HepG2 (cell line): ENCODE measurements at places on chromosomes 13 and 19. TPM values are rescaled to one million over a fixed set of nuclear protein-coding genes. Genes with fewer than 3 reads are reported as not detected.
A peak's percentile ranks its signal among the peaks of the same experiment; 100 is the strongest.

Gene TEX101
- not detected in 2 replicates for total RNA-seq

Gene USF2
- total RNA-seq = 44.8 and 54.9 TPM in 2 replicates

Gene SHC2
- 4.8 and 9.0 TPM in 2 replicates for total RNA-seq

Gene PTH2
- total RNA-seq = not detected in 2 replicates

Gene MIR17HG
- total RNA-seq = 0.73 and 12.3 TPM in 2 replicates

Gene KIR3DL1
- total RNA-seq = not detected in 2 replicates

Gene TUBA3C
- not detected in 2 replicates for total RNA-seq

DNA sequence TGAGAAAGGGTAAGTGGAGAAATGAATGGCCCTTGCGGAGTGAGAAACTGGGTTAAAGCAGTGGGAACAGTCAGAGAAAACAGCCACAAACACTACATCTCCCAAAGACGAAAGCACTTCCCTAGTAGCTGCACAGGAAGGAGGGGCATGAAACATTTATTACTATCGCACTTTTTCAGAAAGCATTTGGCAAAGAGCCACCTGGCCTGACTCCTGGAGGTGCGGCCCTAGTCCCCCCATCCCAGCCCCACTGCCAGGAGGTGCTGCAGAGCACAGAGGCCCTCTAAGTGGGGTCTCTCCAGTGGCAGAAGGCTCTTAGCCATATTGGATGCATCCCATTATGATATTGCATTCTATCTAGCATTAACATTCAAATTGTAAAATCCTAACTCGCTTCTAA lies 55.8 kb downstream of the MTMR6 start:
- H3K36me3 ChIP-seq = no peaks in the 10 kb centered on the region
- no peak overlapping the region for H3K27ac ChIP-seq
- H3K4me3 ChIP-seq = no peak overlapping the region
- no peaks in the 10 kb centered on the region for H3K4me1 ChIP-seq

DNA sequence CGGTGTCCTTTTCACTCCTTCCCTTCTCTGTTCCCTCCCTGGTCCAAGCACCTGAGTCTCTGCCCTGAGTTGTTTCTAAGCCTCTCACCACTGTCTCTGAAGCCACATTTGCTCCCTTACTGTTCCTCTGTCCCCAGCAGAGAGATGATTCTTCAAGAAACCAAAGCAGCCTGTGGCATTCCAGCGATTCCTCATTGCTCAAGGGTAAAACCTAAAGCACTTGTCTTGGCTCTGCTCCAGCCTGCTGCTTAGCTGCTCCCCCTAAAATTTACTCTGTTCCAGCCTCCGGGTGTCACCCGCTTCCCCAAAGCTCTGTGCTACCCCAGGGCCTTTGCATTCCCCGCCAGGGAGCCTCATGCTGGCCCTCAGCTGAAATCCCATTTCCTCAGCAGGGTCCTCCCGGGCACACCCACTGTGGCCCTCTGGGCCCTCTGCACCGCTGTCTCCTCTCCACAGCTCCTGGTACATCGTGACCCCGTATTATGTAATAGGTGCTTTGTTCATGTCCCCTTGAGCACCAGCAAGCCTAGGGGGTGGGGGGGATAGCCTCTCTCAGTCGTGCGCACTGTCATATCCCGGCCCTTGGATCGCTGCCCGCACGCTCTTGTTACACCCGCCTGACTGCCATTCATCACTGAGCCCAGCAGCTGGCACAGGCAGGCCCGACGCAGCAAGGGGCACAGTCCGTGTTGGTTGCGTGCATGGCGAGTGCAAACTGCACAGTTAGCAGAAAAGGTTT lies 15.8 kb downstream of the TECR start:
- H3K27me3 ChIP-seq = no peaks in the 10 kb centered on the region; the same call in 1 of the 2 replicates
- no peak for DNase-seq
- peaks cover 2% of the 10 kb centered on the region; the same call in 1 of the 2 replicates for H3K36me3 ChIP-seq
- no peak overlapping the region for H3K27ac ChIP-seq

- H3K4me1 ChIP-seq = peaks cover 13% of the 10 kb centered on the region
- no peaks in the 10 kb centered on the region for H3K36me3 ChIP-seq
- H3K27ac ChIP-seq = no peak overlapping the region
Measured at GRCh38 chr13:27979765-27980279, 8.7 kb downstream of the URAD start.

DNA sequence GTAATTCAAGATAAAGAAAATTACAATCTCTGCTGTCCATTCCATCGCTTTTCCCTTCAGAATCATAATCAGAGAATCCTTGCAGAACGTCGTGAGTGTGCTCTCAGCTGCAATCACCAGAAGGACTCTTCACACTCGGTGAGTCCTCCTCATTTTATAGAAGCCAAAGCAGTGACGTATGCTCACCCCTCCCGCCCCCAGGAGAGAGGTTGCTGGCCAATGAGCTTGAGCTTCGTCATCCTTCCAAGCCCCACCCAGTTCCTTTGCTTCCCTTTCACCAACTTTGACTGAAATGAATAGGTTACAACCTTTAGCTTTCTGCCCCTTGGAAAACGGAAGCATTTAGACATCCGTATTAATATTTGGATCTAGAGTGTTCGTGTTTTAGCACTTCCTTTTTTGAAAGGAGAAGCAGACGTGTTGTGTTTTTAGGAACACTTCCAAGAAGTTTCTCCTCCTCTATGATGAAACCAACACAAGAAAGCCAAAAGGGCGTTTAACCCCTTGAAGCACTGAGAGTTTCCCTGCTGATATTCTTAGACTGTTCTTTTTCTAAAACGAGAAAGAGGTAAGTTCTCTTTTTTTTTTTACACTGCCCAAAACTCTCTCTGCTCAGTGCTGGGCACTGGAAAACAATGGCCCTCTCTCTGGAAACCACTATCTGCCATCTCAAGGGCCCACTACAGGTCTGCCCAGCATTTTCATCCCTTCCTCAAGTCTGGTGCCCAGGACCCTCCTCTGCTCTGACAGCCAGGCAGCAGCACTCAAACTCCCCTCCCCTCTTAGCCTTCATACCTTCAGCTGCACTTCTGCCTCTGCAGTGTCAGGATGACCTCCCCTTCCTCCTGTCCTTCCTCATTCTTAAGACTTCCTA lies 44.3 kb upstream of the CEACAM21 start:
- H3K36me3 ChIP-seq = no peaks in the 10 kb centered on the region
- H3K27me3 ChIP-seq = peaks cover 20% of the 10 kb centered on the region; the same call in 2 of the 3 replicates
- no peaks in the 10 kb centered on the region for H3K4me1 ChIP-seq
- H3K4me3 ChIP-seq = no peak overlapping the region
- H3K27ac ChIP-seq = no peak overlapping the region
- DNase-seq = no peak

GRCh38 chr19:18225702-18226468 lies at the start of gene PDE4C:
PDE4C (minus strand) TSS chr19:18226438; CDS start chr19:18226415, 23 bp downstream.
- H3K27me3 ChIP-seq = no peaks in the 10 kb centered on the region; the same call in 1 of the 2 replicates
- H3K4me3 ChIP-seq = peak within 1 kb of the TSS; percentile 56

- peaks cover 54% of the 10 kb centered on the region for H3K36me3 ChIP-seq
- peak overlapping the region; percentile 99 for H3K27ac ChIP-seq
- peak overlapping the region; percentile 99 for H3K4me3 ChIP-seq
- H3K4me1 ChIP-seq = peaks cover 31% of the 10 kb centered on the region
- no peaks in the 10 kb centered on the region for H3K27me3 ChIP-seq
Measured at GRCh38 chr19:49878744-49879070, 1.2 kb downstream of the TBC1D17 start.

GRCh38 chr13:85074543-85075313 lies 724.5 kb downstream of the SLITRK6 start:
- H3K27me3 ChIP-seq = no peaks in the 10 kb centered on the region
- no peak overlapping the region for H3K4me3 ChIP-seq
- DNase-seq = no peak
- H3K27ac ChIP-seq = no peak overlapping the region
- H3K4me1 ChIP-seq = no peaks in the 10 kb centered on the region

- no peak overlapping the region for H3K4me3 ChIP-seq
- no peak for DNase-seq
- no peak overlapping the region for H3K27ac ChIP-seq
- H3K27me3 ChIP-seq = no peaks in the 10 kb centered on the region
Measured at GRCh38 chr13:26599860-26600259, 42.4 kb downstream of the WASF3 start.

GRCh38 chr19:45542234-45542668 lies 35.0 kb downstream of the VASP start:
- peaks cover 21% of the 10 kb centered on the region for H3K4me1 ChIP-seq
- H3K27ac ChIP-seq = no peak overlapping the region
- DNase-seq = peak; percentile 63
- no peaks in the 10 kb centered on the region for H3K36me3 ChIP-seq
- no peaks in the 10 kb centered on the region for H3K27me3 ChIP-seq

GRCh38 chr13:110455444-110455843 lies 106.1 kb downstream of the RAB20 start:
- no peak overlapping the region for H3K4me3 ChIP-seq
- no peaks in the 10 kb centered on the region for H3K36me3 ChIP-seq
- peaks cover 36% of the 10 kb centered on the region; the same call in 2 of the 3 replicates for H3K27me3 ChIP-seq
- H3K4me1 ChIP-seq = peaks cover 41% of the 10 kb centered on the region
- H3K27ac ChIP-seq = no peak overlapping the region

DNA sequence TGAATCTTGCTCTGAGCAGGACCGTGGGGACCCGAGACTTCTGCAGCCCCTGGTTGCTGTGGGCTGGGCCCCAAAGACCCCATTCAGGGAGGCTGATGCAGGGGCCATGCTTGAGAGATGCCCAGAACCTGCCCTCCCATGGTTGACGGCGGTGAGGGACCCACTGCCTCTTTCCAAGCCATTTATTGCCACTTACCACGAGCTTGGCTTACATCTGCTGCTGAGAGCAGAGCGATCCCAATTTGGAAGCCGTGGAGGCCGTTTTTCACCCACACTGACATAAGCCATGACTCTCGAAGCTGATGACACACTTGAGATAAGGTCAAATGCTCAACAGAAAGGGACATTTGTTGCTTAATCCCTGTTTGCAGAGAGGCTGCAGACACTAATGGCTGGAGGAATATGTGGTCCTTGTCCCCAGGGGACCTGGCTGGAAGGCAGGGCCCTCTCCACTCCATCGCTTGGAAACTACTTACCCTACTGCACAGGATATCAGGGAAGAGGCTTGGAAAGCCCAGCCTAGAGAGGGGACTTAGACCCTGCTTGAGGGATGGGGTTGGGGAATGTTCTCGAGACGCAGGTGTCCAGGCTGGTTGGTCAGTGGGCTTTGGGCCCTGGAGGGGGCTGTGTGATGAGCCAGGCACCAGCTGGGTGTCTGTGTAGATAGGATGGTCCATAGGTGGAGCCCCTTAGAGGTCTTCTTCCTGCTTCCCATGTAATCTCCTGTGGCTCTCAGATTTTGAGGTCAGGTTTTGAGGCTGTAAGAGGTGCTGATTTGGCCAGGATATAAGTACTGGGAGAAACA lies 15.3 kb downstream of the ZNF536 start:
- no peaks in the 10 kb centered on the region for H3K36me3 ChIP-seq
- no peak for DNase-seq
- H3K27me3 ChIP-seq = peaks cover 3% of the 10 kb centered on the region; the same call in 1 of the 3 replicates
- no peak overlapping the region for H3K4me3 ChIP-seq

DNA sequence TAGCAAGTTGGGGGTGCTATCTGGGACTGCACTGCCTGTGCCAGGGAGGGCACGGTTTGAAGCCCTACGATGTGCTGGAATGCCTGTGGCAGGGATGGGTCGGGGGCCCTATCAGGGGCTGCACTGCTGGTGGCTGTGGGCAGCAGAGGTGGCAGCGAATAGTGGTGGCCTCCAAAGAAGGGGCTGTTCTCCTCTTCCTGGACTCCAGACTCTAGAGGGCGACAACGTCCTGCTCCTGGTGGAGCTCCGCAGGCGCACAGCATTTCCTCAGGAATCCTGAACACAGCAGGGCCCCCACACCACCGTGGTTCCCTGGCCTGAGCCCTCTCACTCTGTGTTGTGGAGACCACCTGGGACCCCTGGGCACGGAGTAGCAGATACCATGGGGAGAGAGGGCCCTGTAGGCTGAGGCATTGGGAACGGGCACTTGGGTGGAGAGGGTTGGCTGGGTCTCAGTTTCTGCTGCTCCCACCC lies 145.6 kb downstream of the TNFRSF19 start:
- H3K36me3 ChIP-seq = no peaks in the 10 kb centered on the region
- H3K27me3 ChIP-seq = no peaks in the 10 kb centered on the region
- peaks cover 46% of the 10 kb centered on the region for H3K4me1 ChIP-seq
- peak overlapping the region; percentile 49; the same call in 1 of the 2 replicates for H3K4me3 ChIP-seq

GRCh38 chr13:113559901-113560644 lies 24.5 kb upstream of the TFDP1 start:
- no peak for DNase-seq
- no peaks in the 10 kb centered on the region for H3K27me3 ChIP-seq
- no peaks in the 10 kb centered on the region for H3K36me3 ChIP-seq

- H3K4me3 ChIP-seq = no peak overlapping the region
- H3K4me1 ChIP-seq = peaks cover 18% of the 10 kb centered on the region
- H3K27me3 ChIP-seq = no peaks in the 10 kb centered on the region
- DNase-seq = peak; percentile 71
- H3K36me3 ChIP-seq = no peaks in the 10 kb centered on the region
- H3K27ac ChIP-seq = no peak overlapping the region
Measured at GRCh38 chr13:92054389-92054788, 656.0 kb downstream of the GPC5 start.

GRCh38 chr13:103403148-103403740 lies 337.0 kb upstream of the SLC10A2 start:
- no peaks in the 10 kb centered on the region for H3K4me1 ChIP-seq
- DNase-seq = no peak
- no peaks in the 10 kb centered on the region for H3K36me3 ChIP-seq
- H3K27ac ChIP-seq = no peak overlapping the region
- H3K27me3 ChIP-seq = no peaks in the 10 kb centered on the region

DNA sequence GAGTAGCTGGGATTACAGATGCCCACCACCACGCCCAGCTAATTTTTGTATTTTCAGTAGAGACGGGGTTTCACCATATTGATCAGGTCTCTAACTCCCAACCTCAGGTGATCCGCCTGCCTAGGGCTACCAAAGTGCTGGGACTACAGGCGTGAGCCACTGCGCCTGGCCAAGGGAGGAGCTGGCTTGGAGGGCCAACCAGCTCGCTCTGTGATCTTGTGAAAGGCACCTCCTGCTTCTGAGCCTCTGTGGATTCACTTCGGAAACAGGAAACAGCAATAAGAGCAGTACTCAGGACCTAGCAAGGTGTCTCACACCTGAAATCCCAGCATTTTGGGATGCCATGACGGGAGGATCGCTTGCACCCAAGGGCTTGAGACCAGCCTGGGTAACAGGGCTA lies 2.0 kb upstream of the ELL start:
- H3K27me3 ChIP-seq = no peaks in the 10 kb centered on the region; the same call in 2 of the 3 replicates
- no peak overlapping the region for H3K27ac ChIP-seq
- DNase-seq = peak; percentile 43
- peaks cover 35% of the 10 kb centered on the region for H3K4me1 ChIP-seq
- peak overlapping the region; percentile 60 for H3K4me3 ChIP-seq

DNA sequence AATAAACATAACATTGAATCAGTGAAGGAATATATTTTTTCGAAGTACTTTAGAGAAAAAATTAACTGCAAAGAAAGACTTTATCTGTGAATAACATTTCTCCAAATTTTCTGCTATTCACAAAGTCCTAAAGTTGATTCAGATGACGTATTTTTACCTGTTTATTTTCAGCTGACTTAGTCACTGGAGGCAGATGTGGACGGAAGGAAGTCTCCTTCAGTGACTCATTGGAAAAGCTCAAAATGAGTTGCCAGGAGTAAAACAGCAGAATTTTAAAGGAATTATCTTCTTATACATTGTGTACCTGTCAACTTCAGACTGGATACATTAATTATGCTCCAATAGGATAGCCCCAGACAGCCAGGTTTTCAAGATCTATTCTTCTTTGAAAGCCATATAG lies 679.3 kb upstream of the GPC6 start:
- H3K4me3 ChIP-seq = no peak overlapping the region
- no peak overlapping the region for H3K27ac ChIP-seq
- no peaks in the 10 kb centered on the region for H3K4me1 ChIP-seq
- H3K36me3 ChIP-seq = no peaks in the 10 kb centered on the region
